ENCODE measurements at places on chromosomes 6 and 20. TPM values are rescaled to one million over a fixed set of nuclear protein-coding genes. Genes with fewer than 3 reads are reported as not detected.

DNA sequence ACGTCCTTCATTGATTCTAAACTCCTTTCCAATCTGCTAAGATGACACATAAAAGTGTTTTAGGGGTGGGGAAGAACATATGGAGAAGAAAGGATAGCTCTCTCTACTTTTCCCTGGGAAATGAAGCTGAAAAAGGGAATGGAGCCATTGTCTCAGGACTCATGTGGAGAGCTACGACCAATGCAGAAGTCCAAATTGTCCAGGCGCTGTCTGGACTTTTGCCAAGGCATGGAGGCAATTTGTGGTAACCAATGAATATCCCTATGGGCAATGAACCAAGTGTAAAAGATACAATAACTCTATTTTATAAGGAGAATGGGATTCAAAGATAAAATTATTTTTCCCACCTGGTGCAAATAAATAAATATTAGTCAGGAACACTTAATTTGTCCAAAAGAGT, 16.1 kb downstream of the FBXL4 start:
- no peak for DNase-seq

- DNase-seq: no peak
These were observed 279.6 kb downstream of the NRN1 start for GRCh38 chr6:5726976-5727718.

GRCh38 chr20:63056236-63057170, 49.7 kb upstream of the BHLHE23 start:
- DNase-seq: peak; percentile 77

DNA sequence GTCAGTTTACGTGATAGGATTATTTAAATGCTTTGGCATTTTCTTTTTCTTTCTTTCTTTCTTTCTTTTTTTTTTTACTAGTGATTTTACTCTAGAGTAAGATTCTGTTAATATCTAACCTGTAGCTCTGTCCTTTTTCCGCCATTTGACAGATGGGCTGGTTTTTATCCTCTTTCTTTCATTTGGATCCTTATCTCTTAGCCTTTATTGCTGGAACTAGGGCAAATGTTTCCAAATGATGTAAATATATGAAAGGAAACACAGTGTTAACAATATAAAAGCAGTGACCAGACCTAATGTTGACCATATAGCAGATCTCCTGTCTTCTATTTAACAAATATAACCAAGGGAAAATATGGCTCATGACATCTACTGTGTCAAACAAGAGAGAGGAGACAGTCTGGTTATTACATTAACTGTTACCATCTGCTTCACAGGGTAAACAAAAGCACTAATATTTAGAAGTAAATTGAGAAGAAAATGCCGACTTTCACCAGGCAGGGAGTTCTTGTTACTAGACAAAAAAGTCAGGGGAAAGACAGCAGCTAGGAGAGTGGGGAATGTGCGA, 59.8 kb upstream of the GCLC start:
- no peak for DNase-seq

DNA sequence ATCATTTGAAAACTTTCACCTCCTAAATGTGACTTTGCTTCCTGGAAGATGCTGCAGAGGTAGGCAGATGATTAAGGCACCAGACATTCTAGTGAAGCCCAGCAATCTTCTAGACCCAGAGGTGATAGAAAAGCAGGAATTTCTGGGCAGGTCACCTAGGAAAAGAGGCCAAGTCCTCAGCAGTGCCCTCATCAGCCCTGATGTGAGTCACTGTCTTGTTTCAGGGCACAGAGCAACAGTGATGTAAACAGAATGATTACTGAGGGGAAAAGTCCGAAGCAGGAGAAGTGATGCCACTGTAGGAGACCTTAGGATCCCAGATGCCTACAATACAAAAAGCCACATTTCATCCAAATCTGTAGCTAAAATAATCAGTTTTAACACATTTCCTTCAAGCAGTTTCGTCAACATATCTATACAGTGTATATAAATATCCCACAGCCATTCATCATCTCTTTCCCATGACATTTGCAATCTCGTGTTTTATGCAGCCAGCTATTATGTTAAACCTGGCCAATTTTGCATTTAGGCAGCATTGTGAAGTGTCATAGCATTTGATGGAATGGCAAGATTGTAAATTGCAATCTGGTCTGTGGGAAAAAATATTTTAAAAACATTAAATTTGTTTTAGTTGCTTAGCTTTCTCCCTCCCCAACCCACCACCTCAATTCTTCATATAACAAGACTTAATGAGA, 401.2 kb upstream of the RNF217 start:
- no peak for DNase-seq

GRCh38 chr6:72941751-72942150, 283.5 kb downstream of the KHDC1L start:
- DNase-seq: no peak

- DNase-seq: no peak
These were observed 489.2 kb downstream of the EPHA7 start for GRCh38 chr6:92930171-92930570.

GRCh38 chr6:102670735-102671134, 1277.2 kb downstream of the GRIK2 start:
- no peak for DNase-seq

DNA sequence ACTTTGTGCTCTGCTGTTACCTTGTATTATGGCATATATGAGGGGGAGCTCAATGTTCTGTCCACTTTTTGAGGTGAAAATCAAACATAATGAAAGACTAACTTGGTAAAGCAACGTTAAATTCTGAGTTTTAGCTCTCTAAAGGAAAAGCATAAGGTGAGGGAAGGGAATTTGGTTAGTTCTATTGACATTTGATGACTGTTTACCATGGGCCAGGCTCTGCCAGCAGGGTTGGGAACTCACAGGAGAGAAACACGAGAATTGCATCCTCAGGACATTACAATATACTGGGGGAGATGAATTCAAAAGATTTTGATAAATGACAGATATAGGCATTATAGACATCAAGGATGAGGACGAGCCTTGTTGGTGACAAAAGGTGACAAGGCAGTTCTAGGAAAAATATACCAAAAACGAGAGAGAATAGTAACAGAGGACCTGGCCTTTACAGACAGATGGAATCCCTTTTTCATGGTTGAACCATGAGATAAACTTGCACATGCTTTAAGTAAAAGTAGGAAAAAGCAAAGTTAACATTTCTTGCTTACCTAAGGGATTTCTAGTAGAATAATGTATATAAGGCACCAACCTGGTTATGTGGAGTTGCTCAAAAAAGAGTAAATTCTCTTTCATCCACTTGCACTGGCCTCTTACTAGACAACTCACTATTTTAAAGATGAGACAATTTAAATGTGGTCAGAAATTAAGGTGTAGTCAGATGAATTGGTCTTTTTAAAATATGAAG, 191.4 kb downstream of the NKAIN2 start:
- no peak for DNase-seq

DNA sequence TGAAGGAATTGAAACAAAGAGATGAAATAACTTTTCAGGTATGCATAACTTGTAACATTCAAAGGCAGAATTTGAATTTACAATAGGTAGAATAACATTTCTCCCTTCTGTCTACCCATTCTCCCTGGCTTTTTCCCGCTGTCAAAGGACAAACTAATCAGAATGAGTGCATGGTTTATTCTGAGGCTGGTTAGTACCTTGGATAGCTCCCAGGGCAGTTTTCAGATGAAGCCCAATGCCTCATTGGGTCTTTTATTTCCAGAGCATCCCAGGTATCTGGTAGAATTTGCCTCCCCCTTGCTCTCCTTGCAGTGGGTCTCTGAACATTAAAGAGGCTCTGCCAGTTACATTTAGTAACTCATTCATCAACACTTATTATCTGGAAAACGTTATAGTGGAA, 665.5 kb downstream of the BCKDHB start:
- DNase-seq: peak; percentile 31

DNA sequence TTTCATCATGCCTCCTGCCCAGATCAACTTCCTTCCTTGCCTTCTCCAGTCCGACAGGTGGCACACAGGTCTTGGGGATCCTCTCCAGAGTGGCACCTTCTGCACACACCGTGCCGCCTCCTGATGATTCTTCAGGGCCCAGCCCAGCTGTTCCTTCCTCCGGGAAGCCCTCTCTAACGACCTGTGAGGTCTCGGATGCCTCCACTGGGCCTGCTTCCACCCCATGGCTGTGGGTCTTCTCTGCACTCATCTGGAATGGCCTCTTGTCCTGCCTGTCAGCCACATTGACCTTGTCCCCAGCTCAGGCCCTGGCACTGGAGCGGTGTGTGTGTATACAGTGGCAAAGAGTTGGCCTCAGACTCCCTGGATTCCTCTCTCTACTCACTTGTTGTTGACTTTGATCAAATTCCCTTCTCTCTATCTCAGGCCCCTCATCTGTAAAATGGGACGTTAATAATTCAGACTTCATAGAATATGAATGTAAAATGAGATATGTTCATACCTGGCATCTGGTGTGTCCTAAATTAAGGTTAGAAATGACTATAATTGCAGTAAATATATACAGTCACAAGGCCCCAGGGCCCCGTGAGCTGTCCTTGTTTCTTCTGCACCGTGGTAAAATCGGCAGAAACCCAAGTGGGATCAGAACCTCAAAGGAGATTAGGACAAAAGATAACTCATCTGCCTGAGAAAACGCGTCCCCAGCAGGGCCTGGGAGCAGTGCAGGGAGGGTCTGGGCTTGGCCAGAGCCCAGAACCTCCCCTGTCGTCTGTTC, 1.5 kb downstream of the FAM210B start:
- DNase-seq: no peak

DNA sequence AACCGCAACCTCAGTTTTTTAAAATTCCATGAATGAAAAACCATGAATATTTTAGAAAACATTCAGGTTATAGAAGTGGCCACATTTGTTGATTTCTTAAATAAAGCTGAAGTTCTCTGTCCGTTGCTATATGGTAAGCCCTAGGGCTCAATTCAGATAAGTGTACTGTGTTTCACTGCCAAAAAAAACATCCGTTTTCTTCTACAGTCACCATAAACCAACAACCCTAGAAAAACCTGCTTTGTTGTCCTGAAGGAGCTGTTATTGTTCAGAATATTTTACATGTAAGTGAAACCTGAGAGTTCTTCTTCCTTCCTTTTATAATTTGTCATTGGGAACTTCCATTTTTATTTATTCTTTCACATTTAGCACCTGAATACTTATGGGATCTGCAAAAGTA, 274.1 kb downstream of the TFAP2A start:
- no peak for DNase-seq

DNA sequence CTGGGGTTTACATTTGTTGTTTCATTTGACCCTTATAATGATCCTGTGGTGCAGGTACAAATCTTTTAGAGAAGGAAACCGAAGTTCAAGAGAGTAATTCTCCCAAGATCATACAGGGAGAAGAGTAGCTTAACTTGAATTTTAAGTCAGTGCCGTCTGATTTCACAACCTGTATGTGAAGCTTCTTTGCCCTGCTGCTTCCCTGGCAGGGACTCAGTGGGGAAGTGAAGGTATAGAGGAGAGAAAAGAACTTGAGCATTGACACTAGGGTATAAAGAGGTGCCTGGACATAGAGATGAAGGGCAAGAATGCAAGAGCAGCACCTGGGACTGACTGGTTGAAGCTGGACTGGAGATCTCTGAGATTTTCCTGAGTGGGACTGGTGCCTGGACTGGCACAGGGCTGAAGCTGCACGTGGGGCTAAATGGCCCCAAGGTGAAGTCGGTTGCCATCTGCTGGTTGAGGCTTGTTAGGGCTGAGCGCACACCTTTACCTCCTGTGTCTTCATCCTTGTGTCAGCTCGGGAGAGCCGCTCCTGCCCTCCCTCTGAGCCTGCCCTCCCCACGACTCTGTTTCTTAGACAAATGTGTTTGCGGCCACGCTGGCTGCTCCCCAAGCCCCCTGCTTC, 41.8 kb downstream of the FARS2 start:
- peak; percentile 81 for DNase-seq

DNA sequence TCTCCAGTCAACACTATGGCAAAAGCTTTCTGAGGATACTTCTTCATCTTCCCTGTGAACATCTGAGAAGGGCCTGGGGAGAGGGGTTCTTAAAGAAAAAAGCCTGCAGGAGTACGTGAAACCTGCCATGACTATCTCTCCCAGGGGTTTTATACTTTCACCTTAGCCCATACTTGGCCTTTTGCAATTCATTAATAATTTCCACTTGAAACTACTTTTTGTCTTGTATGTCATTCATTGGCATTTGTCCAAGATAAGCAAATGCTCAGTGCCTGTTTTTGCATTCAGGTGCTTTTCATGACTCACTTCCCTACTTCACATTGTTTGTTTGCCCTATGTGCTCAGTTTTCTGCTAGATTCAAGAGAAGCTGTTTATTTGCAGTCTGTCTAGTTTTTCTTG, 580.3 kb upstream of the GJE1 start:
- no peak for DNase-seq

- peak; percentile 69 for DNase-seq
These were observed 48.8 kb upstream of the CHRNA4 start for GRCh38 chr20:63409834-63410435.

DNA sequence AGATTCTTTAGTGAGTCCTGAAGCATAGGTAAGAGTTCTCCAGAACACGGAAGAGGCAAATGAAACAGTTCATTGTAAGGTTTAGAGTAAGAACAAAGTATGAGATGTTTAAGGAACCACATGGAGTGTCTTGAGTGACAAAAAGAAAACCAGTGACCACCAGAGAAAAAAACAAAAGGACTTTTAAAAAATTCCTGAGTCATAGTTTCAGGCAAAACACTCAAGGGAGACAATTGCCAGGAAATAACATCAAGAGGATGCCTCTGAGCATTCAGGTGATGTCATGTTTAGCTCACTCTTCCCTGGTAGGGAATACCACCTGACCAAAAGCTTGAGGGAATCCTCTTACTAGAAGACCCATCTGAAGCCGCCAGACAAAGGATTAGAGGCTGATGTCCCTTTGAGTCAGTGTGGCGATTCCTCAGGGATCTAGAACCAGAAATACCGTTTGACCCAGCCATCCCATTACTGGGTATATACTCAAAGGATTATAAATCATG, 110.3 kb downstream of the COL19A1 start:
- no peak for DNase-seq

DNA sequence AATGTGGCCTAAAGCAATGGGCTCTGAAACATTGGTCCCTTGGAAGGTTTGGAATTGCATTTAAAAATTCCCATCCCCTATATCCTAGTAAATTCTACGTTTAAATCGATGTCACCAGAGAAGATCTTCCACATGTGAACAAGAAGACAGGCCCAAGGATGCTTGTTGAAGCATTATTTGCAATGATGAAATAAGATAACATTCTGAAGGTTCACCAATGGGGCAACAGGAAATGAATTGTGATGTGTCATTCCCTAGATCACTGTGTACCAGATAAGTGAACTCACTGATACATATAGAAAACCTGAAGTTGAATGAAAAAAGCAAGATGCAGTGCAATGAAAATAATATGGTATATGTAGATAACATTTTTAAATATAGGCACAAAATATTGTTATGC, 464.3 kb upstream of the BTBD3 start:
- no peak for DNase-seq

DNA sequence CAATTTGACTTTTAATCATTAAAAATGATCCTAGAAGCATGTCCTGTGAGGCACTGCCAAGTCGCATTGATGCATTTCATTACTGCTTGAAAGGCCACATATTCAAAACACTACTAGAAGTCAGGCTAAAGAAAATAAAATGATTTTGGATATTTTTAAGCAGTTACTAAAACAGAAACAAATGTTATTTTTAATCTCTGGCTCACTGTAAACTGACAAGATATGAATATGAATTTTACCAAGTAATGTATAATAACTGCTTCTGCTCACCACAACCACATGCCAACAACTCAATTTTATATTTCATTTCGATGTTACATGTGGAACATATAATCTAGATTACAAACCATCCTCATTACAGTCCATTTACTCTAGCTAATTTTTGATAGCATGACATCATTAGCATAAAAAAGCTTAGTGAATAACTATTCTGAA, 90.6 kb downstream of the ATXN1 start:
- no peak for DNase-seq

TNNC2 gene
- 3.1 TPM for total RNA-seq

GSTA4 gene
- 28.9 TPM for total RNA-seq

TINAG gene
- total RNA-seq: not detected

TMEM170B gene
- 2.9 TPM for total RNA-seq

SSTR4 gene
- not detected for total RNA-seq

RAB44 gene
- total RNA-seq: not detected

BIRC7 gene
- 0.31 TPM for total RNA-seq
